ENCODE measurements at places on chromosomes 7 and 10.

GRCh38 chr10:112447620-112447928, 559 bp downstream of the VTI1A start:
- no peak for DNase-seq

DNA sequence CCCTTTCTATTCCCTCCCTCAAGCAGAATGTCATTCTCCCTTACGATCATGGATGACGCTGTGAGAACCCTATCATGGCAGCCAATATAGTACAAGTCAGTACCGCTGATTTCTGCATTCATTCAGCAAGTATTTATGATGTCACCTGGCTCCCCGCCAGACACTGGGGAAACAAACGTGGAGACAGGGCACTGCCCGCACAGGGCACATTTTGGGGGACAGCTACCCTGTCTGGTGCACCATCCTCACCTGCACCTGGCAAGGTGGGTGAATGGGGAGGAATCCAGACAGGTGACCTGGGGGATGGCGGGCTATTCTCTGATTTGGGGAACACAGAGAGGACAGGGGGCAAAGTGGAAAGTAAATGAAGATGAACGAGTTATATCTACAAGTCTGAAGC, 28.4 kb downstream of the MKI67 start:
- DNase-seq, result no peak

DNA sequence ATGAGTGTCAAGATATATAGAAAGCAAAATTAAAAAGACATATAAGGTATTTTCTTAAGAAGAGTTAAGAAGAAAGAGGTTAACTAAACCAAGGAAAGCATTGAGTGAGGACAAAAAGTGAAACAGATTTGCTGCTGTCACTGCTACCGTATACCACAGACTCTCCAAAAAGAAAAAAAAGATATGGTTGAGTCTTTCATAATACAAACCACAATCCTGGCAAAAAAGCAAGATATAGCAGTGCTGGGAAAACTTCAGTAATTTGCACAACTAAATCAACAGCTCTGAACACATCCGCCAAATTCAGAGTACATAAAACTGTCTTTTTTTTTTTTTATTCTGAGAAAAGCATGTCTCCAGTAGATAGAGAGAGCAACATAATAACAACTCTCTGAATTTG, 114.7 kb downstream of the ETV1 start:
- DNase-seq, result no peak

DNA sequence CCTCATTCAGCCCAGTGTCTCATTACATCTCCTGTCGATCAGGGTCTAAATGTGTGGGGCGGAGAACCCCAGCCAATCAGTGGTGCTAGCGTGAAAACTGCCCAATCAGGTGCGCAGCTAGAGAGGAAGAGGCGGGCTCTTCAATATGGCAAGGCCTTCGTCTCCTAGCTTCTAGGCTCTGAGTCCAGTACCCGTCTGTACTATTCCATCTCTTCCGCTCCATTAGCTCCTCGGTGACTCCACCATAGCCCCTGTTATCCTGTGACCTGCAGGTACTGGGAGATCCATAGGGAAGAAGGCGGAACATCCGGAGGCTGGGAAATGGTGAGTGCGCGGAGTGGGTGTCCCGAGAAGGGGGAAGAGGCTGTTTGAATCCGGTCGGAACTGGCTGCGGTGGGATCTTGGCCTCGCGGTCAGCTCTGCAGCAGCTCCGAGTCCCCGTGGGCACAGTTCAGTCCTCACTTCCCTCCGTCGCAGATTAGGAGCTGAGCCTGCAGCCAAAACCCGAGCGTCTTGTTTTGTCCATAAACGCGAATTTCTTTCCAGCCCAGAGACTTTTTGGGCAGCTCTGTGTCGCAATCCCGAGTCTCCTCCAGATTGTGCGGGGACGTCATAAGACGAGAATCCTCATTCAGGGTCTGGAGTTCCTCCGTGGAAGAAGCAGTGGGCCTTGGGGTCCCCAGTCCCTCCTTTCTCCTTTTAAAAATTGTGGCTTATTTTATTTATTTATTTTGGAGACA, at the start of gene ZNF727:
TSS of gene ZNF727 (plus strand) at position 134 of the 740 bp plus-strand sequence. CDS start at position 322, 188 bp downstream.
- no peak for DNase-seq

- DNase-seq, result no peak
Observed at GRCh38 chr10:48604991-48605508, at the start of gene ARHGAP22. ARHGAP22 (minus strand) TSS chr10:48605073; CDS start chr10:48604796, 277 bp downstream.

DNA sequence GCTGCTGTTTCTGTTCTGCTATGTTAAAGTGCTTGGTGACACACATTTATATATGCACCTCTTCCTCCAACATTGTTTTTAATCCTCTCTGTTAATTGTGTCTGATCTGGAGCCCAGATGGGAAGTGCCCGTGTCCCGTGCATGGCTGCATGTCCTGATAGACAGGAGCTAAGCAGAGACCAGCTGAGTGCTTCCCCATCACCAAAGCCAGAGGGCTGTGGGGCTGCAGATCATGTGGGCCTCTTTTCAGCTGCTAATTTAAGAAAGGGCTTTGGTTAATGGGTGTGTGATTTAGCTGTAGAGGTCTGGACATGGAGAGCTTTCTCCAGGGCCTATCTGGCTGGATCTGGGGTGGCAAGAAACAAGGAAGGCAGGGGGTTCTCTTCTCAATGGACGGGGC, 96.5 kb upstream of the NPS start:
- no peak for DNase-seq

GRCh38 chr7:108268200-108268820, 138.1 kb upstream of the LAMB4 start:
- DNase-seq, result no peak

GRCh38 chr10:5560817-5561703, 36.3 kb downstream of the CALML3 start:
- no peak for DNase-seq

DNA sequence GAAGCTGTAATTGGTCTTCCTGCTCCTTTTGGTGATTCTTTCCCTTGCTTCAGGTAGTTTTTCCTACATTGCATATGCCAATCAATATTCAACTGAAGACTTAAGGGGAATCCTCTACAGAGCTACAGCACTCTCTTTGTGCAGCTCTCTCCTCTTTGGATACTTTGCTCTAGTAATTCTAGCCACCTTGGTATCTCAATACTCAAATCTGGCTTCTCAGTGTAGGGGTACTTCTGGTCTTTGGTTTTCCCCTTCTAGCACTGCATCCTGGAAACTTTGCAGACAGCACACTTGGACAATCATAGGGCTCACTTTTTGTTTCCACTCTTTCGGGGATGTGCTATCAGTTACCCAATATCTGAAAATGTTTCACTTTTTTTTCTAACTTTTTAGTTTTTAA, 9.9 kb downstream of the PHTF2 start:
- no peak for DNase-seq

- no peak for DNase-seq
Observed at GRCh38 chr7:47782022-47782421, 166.2 kb downstream of the PKD1L1 start.

- no peak for DNase-seq
Observed at GRCh38 chr10:28293236-28294168, 9.4 kb downstream of the MPP7 start.

DNA sequence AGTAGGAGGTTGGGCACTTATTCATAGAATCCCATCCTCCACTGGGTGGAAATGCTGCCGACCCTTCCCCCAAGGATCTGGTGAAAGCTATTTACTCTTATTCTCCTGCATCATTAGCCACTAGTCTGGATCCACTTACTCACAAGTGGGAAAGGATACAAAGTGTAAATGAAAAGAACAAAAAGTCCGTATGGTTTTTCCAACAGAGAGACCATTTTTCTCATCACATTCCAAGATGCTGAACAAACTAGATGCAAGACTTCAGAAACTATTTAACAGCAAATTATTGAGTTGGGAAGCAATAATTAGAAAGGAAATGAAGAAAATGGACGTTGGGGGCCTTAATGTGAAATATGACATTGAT, 242.4 kb upstream of the GLI3 start:
- no peak for DNase-seq

DNA sequence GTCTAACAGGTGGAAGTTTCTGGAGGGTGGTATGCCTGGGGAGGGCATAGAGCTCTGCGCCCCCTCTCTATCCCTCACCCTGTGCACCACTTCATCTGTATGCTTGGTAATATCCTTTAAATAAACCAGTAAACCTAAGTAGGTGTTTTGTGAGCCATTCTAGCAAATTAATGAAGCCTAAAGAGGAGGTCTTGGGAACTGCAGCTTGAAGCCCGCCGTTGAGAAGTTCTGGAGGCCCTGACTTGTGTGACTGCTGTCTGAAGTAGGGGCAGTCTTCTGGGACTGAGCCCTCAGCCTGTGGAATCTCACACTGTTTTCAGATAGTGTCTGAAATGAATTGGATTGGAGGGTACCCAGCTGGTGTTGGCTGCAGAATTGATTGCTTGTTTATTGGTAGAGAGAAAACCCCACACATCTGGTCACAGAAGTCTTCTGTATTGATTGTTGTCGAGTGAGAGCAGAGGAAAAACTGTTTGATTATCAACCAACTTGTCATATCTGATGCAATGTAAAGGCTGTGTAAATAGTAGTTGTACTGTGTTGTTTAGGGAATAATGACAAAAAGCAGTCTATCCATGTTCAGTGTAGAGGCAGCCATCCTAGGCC, 4.7 kb downstream of the CRCP start:
- DNase-seq, result no peak
